ENCODE measurements at places on chromosomes 1 and 21.

- no peak for DNase-seq
These were observed 59.7 kb upstream of the IGSF5 start for GRCh38 chr21:39685236-39685635.

DNA sequence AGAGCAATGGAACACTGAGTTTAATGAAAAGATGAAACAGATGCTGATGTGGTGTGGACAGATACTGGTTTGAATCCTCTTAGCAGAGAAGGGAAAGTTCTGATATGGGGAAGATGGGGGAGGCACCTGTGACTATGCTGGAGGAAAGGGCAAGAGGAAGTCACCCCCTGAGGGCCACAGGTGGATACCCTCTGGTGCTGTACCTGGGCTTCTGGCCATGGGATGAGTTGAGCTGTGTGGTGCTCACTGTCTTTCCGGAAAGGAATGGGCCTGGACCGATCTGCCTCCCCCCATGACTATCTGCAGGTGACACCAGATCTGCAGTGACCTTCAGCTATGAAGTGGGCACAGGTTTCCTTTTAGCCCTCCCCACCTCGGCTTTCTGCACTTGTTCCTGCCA is 52.4 kb downstream of the IER5 start:
- DNase-seq = no peak

GRCh38 chr1:17056551-17056950 is 2.7 kb upstream of the SDHB start:
- no peak for DNase-seq

DNA sequence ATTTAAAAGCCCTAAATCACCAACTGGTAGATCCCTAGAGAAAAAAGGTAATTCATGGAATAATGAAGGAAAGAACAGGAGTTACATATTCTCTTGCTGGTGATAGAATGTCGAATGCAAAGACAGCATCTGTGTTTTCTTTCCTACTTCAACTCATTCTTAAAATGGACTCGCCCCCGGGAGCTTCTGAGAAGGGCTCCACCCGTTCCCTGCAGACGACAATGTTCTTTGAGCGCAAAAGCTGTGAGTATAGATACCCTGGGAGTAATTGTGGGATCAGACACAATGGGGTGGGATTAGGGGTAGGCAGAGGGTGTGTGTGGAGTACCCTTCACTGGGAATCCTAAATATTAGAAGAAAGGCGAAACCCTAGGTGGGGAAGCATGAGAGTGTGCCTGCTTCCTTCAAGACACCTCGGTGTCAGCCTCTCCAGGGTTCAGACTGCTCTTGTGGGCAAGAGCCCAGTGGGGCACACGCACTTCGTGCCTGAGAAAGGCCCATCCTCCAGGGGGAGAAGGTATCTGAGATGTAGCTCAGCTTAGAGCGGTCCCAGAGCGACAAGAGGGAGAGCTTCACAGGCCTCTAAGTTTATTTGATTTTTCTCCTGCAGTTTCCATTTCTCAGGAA is 123.3 kb upstream of the DPYD start:
- no peak for DNase-seq

- DNase-seq = no peak
These were observed 130.4 kb upstream of the ADGRL2 start for GRCh38 chr1:81670286-81670685.

DNA sequence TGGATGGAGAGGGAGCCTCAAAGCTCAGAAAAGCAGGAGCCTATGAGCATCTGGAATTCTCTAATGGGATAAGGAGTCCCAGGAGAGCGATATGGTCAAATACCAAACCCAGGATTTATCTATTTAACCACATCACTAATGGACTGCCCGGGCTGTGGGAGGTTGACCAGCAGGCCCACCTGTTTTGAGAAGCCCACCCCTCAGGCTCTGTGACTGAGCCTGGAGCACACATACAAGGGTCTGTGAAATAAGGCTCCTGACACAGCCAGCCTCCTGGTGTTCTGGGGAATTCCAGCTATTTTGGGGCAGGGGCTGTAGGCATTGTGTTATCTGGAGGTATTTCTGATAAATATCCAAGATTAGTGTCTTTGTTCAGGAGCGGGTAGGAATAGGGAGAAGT is 132.0 kb upstream of the C1orf21 start:
- no peak for DNase-seq

DNA sequence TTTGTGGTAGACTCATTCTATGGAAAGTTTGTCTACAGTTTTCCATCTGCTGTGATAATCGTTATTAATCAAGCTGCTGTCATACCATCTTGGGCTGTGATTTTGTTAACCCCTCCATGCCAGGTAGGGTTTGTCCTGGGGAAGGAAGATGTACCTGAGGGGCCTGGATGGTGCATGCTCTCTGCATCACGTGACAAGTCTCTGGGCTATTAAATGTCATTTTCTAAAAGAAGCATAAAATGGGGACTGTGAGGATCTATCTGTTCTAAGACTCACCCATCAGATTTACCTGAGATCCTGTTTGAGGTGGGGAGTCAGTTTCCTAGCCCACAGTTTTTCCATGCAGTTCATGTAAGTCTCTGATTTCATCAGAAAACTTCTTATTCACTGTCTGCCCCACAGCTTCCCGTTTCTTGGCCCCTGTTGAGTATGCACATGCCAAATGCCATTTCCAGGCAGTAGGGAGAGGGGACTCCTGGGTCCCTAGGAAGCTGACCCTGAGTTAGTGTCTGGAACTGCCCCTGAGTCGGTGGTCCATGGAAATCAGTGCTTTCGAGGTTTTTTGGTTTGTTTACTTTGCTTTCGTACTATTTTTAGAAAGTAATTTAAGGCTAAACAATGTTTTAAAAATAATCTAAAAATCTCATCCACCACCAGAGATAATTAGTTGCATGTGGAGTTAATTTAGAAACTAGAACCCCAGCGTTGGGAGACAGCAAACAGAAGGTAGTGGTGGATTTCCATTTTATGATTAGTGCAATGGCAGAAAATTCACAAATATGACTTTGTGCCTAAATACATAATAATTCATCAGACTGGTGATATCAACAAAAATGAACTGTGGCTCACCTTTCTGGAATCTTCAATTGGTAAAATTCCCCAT is 46.7 kb downstream of the ZBTB18 start:
- DNase-seq = no peak

GRCh38 chr1:54867717-54868057 is 19.3 kb downstream of the DHCR24 start:
- no peak for DNase-seq

- DNase-seq = no peak
These were observed 12.1 kb downstream of the ARHGEF16 start for GRCh38 chr1:3466366-3467075.

DNA sequence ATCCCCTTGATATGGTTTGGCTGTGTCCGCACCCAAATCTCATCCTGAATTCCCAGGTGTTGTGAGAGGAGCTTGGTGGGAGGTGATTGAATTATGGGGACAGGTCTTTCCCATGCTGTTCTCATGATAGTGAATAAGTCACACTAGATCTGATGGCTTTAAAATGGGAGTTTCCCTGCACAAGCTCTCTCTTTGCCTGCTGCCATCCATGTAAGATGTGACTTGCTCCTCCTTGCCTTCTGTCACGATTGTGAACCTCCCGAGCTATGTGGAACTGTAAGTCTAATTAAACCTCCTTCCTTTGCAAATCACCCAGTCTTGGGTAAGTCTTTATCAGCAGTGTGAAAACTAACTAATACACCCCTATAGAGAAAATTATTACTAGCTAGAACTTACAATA is 959.5 kb upstream of the ADGRL2 start:
- no peak for DNase-seq

DNA sequence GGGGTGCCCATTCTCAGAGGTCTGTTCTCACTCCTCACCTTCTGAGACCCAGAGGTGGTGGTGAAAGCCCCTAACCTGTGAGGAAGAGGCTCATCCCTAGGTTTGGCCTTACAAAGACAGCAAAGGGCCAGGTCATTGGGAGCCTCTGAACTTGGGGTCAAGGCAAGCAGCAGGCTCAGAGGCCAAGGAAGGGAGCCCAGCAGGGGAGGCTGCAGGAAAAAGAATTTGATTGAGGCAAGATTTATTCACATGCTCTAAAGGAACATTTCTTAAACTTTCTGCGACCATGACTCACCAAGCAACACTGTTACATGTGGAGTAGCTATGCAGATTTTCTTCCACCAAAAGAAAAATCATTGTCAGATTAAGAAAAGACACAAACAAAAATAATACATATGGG is 132.5 kb upstream of the SYT6 start:
- DNase-seq = peak; percentile 70

DNA sequence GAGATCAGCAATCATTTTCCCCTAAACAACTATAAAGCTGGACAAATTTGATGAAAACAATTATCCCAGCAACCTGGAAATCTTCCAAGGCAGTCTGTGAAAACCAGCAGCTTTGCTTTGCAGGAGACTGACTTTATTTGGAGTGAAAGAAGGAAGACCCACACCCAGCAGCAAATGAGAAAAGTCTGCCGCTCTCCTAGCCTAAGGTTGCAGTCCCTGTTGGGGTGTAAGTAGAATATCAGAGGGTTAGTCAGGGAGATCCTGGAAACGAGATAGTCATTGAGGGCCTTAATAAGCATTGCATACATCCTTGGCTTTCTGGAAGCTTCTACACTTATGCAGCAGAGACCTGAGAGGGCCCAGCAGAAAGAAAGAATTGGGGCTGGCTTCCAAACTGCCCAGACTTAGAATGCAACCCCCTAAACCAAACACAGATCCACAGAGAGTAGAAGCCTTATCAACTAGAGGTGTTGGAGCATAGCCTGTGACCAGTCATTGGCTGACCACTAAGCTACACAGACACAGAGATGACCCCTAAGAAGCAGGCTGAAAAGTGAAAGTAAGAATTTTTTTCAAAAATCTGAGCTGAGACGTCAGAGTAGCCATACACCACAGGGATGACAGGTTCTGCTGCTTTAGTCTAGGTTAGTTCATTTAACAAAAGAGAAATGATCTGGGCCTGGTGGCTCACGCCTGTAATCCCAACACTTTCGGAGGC is 98.3 kb downstream of the LYPLAL1 start:
- DNase-seq = no peak

- DNase-seq = no peak
These were observed 105.1 kb upstream of the ARHGEF16 start for GRCh38 chr1:3349161-3349967.

DNA sequence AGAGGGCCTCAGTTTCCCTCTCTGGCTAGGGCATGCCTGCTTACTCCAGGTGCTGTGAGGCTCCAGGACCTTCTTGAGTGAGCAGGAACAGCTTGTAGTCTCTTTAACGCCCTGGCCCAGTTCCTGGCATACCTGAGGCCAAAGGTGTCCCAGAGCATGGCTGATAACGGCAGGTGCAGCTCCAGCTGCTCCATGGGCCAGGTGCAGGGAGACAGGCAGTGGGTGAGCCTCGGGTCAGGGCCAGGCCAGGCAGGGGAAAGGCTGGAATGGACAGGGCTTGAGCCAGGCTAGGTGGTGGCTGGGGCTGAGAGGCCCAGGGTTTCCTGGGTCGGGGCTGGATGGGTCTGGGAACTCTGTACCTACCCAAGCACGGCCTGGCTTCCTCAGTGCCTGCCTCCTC is 18.3 kb downstream of the EDN2 start:
- no peak for DNase-seq

GRCh38 chr1:206933333-206933945 is 11.7 kb upstream of the FCMR start:
- no peak for DNase-seq

All from esophagus muscularis mucosa (tissue), 4 donors.